ENCODE measurements at places on chromosomes 4 and X.

DNA sequence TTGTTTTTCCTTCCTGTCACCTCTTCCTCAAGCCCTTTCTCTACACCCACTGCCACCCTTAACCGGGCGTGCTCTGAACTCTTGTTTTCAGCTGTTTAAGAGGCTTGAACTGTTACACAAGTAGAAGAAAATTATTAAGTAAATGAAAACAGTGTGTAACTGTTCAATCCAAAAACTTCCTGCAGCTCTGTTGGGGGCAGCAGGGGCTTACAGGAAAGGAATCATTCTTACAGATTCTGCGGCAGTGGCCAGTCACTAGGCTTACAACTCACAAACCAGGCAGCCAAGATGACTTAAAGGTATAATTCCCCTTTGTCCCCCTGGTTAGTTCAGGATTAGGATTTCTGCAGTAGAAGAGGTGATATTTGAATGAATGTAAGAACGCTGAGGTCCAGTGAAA is 70.2 kb upstream of the ETNPPL start:
- no peak for DNase-seq

DNA sequence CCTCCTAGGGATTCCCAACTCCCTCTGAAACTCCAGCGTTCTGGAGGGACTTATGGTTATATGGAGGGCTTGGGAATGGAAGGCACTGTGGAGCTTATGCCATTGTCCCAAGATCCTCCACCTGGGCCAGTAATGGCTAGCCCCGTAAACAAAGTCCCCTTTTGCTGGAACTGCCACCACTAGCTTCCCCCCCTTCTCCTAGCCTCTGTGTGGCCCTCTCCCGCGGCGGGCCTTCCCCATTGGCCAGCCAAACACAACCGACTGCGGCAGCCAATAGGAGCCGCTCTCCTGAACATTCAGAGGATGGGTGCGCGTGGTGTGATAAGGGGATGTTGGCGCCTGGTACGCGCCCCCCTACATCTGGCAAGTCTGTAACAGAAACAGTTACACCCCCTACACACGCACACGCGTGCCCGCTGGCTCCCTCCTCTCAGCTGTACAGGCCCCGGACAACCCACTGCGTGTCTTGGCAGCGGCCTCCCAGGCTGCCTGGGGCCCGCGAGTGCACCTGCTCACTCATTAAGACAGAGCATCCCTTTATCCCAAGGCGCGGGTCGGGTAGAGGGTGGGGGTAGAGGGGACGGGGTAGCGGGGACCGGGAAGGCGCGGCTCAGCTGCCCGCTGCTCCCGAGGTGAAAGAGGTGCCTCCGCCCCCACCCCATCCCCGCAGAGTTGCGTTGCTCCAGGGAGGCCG is 863 bp upstream of the RAB33A start:
- DNase-seq: peak; percentile 41

GRCh38 chr4:188266386-188266785 is 127.1 kb downstream of the TRIML1 start:
- no peak for DNase-seq

DNA sequence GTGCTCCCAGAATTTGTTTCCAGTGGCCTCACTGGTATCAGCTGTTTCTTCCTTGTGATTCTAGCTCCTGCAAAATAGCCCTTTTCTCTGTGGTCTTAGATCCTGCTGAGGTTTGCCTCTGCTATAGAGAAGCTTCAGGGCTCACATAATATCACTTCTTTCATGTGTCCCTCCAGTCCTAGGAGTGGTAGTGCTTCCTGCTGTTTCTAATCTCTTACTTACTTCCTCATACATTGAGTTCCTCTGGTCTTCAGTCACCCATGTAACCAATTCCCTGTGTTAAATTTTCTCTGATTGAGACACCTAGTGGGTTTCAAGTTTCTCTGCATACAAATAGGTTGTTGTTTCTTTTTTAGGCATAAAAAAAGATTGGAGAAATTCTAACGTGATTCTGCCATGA is 1567.9 kb downstream of the ARAP2 start:
- no peak for DNase-seq

- no peak for DNase-seq
Measured at GRCh38 chrX:118189628-118190027, 73.0 kb upstream of the KLHL13 start.

All from activated T-cell treated with anti-CD3 and anti-CD28 coated beads for 24 hours (primary cell).